Activated gamma-delta T cell treated with Interleukin-2 at 50 U/mL for 16 hours (primary cell): ENCODE measurements at places on chromosomes 16 and 17.
A peak's percentile ranks its signal among the peaks of the same experiment; 100 is the strongest.

DNA sequence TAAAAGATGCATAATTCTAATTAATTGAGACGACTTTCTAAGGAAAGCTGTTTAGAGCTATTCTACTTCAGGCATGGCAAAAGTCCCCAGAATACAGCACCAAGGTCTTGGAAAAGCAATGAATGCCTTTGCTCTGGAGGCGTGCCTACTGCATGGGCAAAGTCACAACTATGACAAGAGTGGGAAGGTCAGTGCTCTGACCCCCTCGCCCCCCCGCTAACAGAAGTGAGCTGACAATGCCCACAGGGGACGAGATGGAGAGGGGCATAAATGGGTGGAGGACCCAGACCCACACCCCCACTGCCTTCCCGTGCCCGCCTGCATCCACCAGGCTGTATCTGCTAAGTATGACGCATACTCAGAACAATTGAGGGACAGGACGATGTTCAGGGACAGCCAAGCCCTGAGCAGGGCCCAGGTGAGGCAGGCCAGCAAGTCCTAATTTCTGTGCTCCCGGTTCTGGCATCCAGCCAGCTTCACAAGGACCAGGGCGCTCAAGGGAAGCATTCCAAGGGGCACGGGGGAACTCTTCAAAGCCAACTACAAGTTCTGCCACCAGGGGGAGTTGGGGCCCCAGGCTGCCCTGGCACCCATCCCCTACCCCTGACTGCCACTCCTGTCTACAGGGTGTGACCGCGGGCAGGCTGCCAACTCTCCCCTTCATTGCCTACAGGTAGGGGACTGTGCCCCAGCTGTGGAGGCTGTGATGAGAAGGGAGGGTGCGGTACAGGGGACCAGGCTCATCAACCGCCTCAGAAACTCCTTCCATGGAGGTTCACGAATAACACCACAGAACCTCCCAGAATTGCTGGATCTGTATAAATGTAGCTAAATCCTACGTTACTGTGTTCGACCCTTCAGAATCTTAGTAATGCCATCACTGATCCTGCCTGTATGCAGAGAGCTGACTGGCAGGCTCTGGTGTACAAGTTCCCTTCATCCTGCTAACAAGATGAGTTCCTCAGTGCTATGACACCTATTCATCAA lies 20.8 kb downstream of the NPRL3 start:
- peak; percentile 67 for DNase-seq

DNA sequence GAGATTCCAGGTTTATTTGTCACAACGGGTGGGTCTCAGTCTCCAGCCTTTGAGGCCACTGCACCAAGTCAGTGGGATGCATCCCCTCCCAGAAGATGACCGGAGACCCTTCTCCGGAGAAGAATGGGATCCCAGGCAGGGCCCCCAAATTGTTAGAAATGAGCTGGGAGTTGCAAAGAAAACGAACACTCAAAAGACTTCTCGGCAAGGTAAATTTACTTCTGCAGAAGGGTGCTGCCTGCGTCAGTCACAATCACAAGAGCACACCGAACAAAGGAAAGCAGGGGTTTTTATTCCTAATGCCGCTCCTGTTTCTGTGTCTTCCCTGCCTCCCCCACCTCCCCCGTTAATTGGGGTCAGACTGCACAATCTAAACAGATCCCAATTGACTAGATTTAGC lies 61.4 kb downstream of the ATF7IP2 start:
- DNase-seq, result no peak

DNA sequence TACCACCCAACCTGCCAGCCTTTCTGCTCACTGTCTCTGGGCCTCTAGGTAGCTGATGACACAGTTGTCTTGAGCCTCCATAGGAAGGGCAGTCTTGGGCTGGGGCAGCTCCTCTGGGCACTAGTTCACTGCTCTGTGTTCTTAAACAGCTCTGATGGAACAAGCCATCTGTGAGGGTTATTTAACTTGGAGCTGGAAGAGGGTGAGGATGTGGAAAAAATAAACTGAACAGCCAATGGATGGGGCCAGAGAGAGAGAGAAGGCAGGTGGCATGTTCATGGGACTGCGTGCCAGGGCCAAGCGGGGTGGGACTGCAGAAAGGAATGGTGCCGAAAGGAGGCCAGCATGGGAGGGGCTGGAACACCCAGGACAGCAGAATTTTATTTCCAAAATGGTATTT lies 52.6 kb downstream of the HIC1 start:
- DNase-seq, result no peak

DNA sequence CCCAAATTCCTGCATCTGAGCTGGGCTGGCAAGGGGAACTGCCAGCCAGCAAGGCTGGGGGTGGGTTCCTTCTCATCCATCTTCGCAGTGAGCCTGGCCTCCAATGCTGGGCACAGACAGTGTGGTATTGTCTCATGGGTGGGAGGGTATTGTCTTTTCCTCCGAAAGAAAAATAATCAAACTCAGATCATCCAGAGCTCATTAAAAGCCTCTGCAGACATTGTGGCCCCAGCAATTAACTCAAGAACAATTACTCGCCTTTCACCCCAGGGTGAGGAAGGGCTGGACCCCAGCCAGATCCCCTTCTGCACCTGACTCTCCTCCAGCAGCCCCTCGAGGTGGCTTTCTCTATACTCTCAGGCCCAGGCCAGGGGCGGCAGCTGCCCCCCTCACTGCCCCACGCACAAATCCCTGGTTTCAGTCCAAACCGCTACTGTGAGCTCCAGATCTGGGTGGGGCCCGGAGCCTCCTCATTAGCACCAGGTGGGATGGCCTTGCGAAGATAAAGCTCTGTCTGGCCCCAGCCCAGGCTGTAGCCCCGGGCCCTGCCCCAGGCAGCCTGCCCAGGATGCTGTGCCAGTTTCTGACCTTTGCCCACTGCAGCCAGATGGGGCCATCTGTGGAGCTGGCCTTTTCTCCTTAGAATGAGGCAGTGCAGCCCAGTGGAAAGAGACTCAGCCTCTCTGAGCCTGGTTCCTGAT lies 2.3 kb upstream of the KRT15 start:
- DNase-seq, result no peak

GRCh38 chr17:75640556-75641119 lies 7.4 kb downstream of the SMIM5 start:
- DNase-seq, result no peak

GRCh38 chr16:51500306-51500705 lies 349.2 kb upstream of the SALL1 start:
- no peak for DNase-seq

DNA sequence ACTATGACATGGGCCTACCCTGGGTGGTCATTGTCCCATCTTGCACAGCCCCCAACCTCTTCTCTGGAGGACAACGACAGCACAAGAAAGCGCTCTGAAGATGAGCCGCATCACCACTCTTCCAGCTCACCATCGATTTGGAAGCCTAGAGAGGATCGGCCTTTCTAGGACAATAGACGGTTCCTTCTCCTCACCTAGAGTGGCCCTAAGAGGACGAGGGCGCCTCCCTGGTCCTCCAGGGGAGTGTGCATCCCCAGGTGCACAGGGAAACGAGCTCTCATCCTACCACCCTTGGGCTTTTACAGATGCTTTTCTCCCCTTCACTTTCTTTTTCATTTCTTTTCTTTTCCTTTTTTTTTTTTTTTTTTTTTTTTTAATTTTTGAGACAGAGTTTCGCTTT lies 20.3 kb upstream of the SLC52A1 start:
- no peak for DNase-seq

- no peak for DNase-seq
Measured at GRCh38 chr17:50048146-50048720, 7.7 kb upstream of the ITGA3 start.

DNA sequence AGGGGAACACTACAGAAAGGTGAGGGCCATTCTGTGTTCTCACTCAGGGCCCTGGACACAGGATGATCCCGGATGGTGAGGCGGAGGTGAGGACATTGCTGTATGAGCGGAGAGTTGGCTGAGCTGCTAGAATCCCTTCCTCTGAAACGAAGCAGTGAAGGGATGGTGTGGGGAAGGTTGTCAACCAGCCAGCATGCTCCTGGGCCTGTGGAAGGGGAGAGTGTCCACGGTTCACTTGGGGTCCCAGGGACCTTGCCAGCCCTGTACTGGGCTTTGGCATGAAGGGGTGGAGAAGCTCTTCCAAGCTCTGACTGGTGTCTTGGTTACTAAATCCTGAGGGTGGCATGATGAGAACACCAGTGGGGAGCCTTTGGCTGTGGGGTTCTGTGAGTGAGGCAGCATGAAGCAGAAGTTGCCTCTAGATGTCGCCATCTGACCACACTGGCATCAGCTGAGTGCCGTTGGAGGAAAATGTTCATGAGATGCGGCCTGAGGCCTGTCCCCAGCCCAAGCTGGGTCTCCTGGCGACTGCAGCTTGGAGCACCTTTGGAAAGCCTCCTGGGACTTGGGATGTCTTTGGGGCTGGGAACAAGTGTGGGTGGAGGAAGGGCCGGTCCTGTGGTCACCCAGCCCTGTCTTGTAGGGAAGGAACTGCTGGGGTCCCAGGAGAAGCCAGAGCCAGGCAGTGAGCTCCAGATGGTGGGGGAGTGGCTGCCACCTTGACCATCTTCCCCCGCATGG lies 14.8 kb downstream of the PDP2 start:
- DNase-seq, result peak; percentile 38

DNA sequence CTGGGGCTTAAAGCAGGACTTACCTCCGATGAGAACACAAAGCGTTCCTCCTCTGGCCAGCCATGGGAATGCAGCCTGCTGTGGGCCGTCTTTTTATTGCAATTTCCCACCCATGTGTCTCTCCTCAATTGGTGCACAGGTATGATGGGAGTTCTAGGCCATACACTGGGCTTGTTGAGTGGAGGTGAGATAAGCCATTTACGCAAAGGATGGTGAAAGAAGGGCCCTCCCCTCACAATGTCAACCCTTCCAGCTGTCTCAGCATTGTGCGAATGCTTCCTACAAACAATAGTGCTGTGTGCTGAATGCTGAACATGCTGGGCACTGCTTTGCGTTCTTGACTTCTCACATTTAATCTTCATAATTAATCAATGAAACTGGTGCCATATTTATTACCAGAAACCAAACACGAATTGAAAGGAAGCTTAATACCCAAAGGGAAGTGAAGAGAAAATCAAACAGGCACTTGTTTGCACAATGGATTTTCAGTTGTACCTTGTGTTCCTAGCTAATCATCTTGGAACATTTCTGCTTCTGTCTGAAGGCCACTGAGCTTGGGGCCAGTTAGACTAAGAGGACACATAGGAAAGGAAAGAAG lies at the start of gene GP2:
GP2 (minus strand) TSS at position 70 of the 598 bp plus-strand sequence. CDS start 1,082 bp downstream, outside the sequence.
- no peak for DNase-seq

DNA sequence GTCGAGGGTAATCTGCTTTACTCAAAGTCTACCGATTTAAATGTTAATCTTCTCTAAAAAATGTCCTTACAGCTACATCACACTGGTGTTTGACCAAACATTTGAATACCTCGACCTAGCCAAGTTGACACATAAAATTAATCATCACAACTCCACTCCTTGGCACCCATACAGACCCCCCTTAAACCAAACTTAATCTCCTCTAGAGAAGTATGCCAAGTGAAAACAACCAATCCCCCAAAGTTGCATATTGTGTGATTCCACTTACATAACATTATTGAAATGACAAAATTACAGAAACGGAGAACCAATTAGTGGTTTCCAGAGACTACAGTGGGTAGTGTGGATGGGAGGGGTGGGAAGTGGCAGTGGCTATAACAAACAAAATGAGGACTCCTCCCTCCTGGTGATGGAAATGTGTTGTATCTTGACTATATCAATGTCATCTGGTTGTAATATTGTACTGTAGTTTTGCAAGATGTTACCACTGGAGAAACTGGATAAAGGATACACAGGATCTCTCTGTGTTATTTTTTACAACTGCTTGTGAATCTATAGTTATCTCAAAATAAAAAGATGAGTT lies 39.4 kb downstream of the CAPNS2 start:
- DNase-seq, result no peak

GRCh38 chr16:2467528-2468232 lies 3.4 kb upstream of the NTN3 start:
- no peak for DNase-seq

DNA sequence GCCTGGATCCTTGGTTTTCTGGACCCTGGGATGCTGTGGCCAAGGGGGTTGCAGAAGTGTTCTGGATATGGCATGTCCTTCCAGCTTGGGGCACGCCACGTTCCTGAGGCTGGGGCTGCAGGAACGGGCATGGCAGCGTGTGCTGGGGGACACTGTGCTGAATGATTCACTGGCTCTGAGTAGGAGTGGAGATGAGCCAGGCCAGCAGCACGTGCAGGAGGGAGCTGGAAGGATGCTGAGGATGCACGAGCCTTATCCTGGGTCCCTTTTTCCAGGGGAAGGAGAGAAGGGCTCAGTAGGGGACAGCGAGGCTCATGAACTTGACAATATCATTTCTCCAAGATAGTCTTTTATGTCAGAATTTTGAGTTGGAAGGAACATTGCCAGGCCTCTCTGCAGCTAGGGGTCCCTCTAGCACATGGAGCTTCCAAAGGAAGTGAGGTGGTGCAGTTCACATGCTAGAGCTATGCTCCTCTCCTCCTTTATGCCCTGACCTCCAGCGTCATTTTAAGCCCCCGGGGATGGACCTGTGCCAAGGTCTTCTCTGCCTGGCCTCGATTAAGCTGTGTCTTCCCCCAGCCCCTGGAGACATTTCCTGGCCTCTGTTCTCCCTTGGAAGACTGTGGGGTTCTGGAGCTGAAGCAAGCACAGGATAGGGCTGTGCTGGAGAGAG lies 125.9 kb downstream of the OR1D5 start:
- no peak for DNase-seq

GRCh38 chr17:20262226-20263114 lies 204.9 kb downstream of the LGALS9B start:
- DNase-seq, result no peak

DNA sequence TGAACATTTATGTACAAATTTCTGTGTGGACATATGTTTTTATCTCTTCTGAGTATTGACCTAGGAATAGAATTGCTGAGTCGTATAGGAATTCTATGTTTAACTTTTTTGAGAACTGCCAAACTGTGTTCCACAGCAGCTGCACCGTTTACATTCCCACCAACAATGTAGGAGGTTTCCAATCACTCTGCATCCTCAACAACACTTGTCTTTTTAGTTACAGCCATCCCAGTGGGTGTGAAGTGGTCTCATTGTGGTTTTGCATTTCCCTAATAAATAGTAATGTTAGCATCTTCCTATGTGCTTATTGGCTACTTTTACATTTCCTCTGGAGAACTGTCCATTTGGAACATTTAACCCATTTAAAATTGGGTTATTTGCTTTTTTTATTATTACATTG lies 36.6 kb upstream of the NACA2 start:
- no peak for DNase-seq

- DNase-seq, result no peak
Measured at GRCh38 chr17:79890706-79891105, 51.5 kb upstream of the CBX4 start.

DNA sequence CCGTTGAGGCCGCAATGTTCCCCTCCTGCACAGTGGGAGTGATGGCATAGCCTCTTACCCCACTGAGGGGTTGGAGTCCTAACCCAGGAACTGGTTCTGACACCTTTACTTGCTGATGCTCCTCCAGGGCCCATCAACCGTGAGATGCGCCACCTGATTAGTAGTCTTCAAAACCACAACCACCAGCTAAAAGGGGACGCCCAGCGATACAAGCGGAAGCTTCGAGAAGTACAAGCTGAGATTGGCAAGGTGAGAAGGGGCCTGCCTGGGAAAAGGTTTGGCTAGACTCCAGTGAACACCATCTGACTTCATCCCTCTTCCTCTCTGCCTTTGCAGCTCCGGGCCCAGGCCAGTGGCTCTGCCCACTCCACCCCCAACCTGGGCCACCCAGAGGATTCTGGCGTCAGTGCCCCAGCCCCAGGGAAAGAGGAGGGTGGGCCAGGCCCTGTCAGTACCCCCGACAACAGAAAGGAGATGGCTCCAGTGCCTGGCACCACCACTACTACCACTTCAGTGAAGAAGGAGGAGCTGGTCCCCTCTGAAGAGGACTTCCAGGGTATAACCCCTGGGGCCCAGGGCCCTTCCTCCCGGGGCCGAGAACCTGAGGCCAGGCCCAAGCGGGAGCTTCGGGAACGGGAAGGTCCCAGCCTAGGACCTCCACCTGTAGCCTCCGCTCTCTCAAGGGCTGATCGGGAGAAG lies 5.8 kb downstream of the RNF40 start:
- peak; percentile 50 for DNase-seq
